SW 1271 (cell line): ENCODE measurements at places on chromosomes 5 and 9.

- DNase-seq = no peak
Observed at GRCh38 chr9:135291165-135291564, 188.4 kb upstream of the PPP1R26 start.

GRCh38 chr5:169074839-169075238, 226.1 kb downstream of the SLIT3 start:
- no peak for DNase-seq

DNA sequence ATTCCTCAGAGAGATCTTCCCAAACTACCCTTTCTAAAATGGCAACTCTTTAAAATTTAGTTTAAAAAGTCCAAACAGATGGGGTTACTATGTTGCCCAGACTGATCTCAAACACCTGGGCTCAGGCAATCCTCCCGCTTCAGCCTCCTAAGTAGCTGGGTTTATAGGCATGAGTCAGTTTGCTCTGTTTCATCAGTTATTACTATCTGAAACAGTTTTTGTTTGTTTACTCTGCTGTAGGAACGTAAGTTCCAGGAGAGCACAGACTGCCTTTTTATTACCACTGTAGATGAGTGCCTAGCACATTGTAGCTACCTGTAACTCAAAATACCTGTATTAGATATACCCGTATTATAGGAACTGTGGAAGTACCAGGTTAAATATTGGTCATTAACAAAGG, 89.4 kb downstream of the UHRF2 start:
- no peak for DNase-seq

DNA sequence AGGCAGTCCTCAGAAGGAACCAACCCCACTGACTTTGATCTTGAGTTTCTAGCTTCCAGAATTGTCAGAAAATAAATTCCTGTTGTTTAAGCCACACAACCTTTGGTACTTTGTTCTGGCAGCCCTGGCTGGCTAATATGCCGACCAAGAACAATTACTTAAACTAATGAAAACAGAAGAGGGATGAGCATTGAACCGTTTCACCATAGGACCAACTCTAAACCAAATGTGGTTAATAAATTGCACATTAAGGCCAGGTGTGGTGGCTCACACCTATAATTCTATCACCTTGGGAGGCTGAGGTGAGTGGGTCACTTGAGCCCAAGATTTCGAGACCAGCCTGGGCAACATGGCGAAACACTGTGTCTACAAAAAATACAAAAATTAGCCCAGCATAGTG, 160.9 kb upstream of the RAI14 start:
- DNase-seq = no peak

DNA sequence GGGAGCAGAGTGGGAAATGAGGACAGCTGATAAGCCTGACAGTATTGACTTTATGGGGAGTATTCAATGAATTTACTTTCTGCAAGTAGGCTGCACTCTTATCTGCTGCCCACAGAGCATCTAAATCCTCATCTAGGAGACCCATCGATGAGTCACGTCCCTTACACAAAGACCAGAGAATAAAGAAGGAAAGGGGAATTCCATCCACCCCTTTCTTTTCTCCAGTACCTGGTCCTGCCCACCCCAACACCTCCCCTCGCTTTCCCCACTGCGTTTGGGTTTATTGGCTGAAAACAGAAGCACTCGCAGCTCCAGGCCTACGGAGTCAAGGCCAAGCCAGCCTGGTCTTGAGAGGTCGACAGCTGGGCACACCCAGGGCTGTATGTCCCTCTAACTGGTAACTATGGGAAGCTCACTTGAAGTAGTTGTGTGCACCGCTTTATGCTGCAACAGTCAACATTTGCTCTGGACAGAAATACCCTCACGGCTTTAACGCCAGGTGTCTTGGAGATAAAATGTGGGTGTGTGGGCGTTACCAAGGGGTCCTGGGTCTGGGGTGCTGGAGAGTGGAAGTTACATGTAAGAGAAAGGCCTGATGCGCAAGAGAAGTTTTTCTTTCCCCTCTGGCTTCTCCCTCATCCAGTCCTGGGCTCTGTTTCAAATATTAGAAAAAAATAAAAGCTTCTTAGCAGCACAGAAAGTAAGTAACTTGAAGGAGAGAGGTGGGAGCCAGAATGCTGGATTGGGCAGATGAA, 14.5 kb upstream of the TAL2 start:
- DNase-seq = no peak
